Lower leg skin (tissue), 4 donors: ENCODE measurements at places on chromosomes 16 and 17. TPM values are rescaled to one million over a fixed set of nuclear protein-coding genes. Genes with fewer than 3 reads are reported as not detected.

DNA sequence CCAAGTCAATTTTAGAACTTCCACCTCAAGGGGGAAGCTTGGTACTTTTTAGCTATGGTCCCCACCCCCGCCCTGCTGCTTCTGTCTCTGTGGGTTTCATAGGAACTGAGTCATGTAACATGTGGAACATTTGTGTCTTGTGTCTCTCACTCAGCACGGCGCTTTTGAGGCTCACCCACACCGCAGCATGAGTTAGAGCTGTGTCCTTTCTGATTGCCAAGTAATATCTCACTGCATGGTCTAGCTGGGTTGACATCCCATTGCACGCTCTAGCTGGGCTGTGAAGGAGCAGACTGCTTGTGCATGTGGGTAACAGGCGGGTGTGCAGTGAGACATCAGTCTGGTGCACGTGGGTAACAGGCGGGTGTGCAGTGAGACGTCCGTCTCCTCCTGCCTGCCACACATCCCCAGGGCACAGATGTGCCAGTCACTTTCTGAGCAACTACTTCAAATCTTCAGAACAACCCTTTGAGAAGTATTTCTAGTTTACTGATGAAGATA, 26.4 kb upstream of the SLC7A5 start:
- DNase-seq, result no peak

DNA sequence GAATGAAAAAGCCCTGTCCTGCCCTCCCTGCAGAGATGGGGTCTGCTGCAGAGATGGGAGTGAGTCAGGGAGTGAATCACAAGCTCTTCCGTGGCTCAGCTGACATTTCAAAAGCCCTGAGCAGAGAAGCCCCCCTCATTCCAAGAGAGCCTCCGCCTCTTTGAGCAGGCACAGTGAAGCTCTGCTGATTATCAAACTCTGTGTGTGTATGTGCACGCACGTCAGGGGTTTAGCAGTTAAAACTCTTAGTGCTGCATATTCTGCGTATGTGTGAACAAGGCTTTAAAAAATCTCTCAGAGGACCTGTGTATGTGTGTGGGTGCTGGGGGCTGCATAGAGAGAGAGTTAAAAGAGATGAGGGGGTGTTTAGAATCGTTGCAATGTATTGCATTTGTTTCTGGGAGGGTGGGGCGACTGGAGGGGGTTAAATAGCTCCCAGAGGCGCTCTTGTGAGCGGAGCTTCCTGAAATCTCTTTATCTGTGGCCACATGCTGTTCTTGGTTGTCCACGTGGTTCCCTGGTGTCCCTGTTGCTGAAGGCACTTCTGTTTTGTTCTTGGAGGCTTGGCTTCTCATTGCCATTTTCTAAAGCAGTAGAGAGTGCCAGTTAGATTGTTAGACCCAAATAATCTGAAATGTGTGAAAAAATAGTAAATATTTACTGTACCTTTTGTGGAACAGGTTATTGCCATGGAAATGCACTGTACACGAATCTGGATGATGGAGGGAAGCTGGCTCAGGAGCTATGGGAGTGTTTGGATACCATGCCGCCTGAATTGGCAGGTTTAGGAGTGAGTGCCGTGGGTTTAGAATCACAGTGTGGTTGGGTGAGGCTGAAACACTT, 116.6 kb downstream of the PRKCB start:
- peak; percentile 37 for DNase-seq

- DNase-seq, result no peak
Observed at GRCh38 chr17:40139566-40140058, 725 bp upstream of the CASC3 start.

GRCh38 chr16:28563218-28563617, 9.5 kb downstream of the SGF29 start:
- no peak for DNase-seq

DNA sequence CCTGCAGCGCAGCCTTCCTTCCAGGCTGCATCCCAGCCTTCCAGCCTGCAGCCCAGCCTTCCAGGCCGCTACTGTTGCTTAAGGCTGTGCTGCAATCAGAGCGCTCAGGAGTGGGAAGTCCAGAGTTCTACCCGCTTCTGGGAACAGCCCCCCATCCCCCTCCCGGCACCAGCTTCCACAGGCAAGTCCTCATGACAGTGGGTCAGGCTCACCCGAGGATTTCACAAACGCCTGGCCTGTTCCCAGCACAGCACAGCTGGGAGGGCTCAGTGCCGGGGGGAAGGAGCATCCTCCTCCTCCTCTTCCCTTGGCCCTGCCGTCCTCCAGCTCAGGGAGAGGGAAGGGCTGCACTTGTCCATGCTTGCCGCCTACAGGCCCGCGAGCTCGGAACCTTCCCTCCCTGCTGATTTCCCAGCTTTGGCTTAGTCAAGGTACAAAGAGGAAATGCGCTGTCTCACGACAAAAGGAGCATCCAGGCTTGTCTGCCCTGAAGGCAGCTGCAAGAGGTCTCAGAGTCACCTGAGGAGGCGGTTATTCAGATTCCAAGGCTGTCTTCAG, 8.3 kb downstream of the SOCS3 start:
- peak; percentile 99 for DNase-seq

DNA sequence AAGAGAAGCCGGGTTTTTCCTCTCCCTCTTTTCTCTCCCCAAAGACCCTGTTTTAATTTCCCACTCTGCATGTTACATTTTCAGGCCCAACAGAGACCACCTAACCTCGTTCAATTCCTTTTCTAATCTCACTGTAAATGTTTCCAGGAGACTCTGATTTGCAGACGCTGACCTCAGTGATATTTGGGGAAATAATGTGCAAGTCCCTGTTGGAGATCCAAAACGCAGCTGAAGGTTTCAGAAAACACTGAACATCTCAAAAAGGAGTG, 386.6 kb downstream of the NPIPA8 start:
- DNase-seq, result no peak

- peak; percentile 36 for DNase-seq
Observed at GRCh38 chr17:63399856-63400255, 46.2 kb downstream of the CYB561 start.

- peak; percentile 16 for DNase-seq
Observed at GRCh38 chr17:77735081-77735565, 223.4 kb upstream of the TNRC6C start.

DNA sequence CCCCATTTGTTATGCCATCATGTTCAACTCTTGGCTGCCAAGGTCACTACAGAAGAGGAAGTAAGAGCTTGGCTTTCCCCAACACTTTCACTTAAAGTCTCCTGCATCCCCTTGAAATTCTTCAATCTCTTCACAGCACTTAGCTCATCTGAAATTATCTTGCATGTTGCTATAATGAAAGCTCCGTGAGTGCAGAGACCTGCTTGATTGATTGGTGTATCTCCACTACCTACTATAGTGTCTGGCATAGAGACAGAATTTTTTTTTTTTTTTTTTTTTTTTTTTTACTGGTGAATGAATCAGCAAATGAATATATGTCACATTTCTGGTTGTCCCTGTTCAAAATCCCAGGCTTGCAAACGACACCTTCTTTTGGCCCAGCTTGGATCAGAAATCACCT, 1.9 kb upstream of the SDR42E1 start:
- DNase-seq, result no peak

Gene AATK
- 0.81 TPM for total RNA-seq

Gene GP1BA
- not detected for total RNA-seq

Gene DHRS7C
- not detected for total RNA-seq

Gene FSCN2
- total RNA-seq, result 0.46 TPM

Gene SDR42E2
- total RNA-seq, result not detected

Gene CD19
- total RNA-seq, result 1.1 TPM

Gene ZFHX3
- 3.4 TPM for total RNA-seq

Gene WSCD1
- total RNA-seq, result 3.0 TPM

Gene HS3ST2
- not detected for total RNA-seq
